NCI-H2081 (cell line): ENCODE measurements at places on chromosomes 4 and X.

DNA sequence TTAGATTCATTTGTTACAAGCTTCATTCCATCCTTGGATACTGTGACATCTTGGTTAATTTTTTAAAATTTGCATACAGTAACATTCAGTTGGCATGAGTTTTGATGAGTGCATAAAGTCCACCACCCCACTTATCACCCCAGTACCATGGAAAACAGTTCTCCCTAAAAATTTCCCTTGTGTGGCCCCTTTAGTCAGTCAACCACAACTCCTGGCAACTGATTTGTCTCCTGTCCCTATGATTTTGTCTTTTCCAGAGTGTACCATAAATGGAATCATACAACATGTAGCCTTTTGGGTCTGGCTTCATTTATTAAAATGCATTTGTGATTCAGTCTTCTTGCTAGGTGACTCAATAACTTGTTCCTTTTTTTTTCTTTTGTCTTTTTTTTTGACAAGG, 29.9 kb downstream of the RP2 start:
- DNase-seq, result no peak

GRCh38 chrX:15224747-15225146, 45.1 kb downstream of the ASB9 start:
- DNase-seq, result no peak

DNA sequence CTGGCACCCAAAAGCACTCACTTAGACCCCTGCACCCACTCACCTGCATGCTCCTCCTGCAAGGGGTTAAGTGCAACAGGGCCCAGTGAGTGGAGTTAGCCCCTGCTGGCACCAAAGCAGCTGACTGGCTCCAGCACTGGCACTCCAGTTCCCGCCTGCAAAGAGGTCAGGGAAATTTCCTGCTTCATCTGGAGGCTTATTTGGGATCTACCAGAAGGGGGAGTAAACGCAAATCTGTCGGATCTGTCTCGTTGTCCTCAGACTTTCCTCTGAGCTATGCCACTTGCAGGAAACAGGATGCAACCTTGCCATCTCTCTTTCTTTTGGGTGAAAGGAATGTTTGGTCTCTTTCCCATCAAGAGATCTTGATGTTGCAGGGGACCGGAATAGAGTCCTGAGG, 435.6 kb downstream of the PCDH10 start:
- DNase-seq, result no peak

GRCh38 chrX:20066968-20067708, 49.6 kb downstream of the MAP7D2 start:
- peak; percentile 48 for DNase-seq

- no peak for DNase-seq
Measured at GRCh38 chrX:133865761-133866471, 119.5 kb downstream of the GPC3 start.

GRCh38 chrX:53263597-53264094, 17.7 kb downstream of the IQSEC2 start:
- DNase-seq, result no peak

GRCh38 chrX:110006821-110007375, 4.0 kb downstream of the TMEM164 start:
- no peak for DNase-seq

DNA sequence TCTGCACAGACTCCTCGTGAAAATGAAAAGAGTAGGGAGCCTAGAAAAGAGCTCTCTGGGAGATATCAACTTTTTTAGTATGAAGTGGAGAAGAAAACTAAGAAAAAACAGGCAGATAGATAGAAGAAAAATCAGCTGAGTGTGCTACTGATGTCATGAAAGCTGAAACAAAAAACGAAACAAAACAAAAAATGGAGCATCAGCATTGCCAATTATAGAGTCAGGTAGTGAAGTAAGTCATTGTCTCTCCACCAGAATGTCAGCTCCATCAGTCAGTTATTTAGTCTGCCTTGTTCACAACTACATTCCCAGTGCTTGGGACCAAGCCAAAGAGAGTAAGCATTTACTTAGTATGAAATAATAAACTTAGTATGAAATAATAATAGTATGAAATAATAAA, 595.1 kb downstream of the STPG2 start:
- DNase-seq, result no peak
